T-helper 2 cell treated with Interferon-gamma antibody and Interleukin-4, amounts not matched to agents 5 μg/mL and 100 μg/mL, for 36 hours (primary cell): ENCODE measurements at places on chromosomes 11 and 22.
A peak's percentile ranks its signal among the peaks of the same experiment; 100 is the strongest.

- no peak for DNase-seq
These were observed 7.0 kb downstream of the MAPK8IP2 start for GRCh38 chr22:50607659-50608020.

DNA sequence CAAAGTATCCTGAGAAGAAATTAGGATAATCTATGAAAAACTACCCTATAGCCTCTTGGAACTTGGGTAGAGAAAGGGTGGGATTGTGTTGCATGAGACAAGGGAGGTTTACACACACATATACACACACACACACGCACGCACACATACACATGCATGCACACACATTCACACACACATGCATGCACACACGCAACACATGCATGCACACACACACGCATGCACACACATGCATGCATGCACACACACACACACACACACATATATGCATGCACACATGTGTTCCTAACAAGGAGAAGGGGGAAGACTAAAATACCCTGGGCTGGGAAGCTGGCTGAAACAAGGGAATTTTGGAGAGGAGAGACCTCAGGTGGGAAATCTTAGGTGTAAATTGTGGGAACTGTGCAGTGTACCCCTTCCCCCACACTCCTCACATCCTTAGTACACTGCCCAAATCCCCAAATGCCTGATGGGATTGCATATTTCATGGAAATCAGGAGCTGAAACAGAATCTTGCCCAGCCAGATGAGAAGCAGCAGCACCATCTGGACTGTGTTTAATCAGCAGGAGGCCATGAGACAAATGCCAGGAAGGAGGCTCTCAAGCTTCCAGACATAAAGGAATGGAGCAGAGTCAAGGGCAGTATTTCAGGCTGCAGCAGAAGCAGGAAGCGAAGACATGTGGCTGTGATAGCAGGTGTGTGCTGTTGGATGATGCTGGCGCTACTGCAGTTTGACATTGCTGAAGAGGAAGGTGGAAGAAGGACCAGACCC, 14.6 kb upstream of the POLD3 start:
- DNase-seq = no peak

DNA sequence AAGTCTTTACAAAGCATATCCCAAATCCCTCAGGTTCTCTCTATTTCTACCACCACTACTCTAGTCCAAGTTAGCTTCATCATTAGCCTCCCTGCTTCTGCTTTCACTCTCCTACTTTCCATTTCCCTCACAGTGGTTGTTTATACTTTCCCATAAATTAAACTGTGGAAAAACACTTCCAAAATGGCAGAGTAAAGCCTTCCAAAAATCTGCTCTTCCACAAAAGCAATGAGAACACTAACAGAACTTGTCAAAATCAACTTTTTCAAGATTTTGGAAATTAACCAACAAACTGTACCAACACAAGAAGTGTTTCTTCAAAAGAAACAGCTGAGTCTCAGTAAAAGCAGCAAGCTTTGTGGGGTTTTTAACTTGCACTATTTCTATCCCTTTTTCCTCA, 71.8 kb downstream of the TTC28 start:
- DNase-seq = no peak

DNA sequence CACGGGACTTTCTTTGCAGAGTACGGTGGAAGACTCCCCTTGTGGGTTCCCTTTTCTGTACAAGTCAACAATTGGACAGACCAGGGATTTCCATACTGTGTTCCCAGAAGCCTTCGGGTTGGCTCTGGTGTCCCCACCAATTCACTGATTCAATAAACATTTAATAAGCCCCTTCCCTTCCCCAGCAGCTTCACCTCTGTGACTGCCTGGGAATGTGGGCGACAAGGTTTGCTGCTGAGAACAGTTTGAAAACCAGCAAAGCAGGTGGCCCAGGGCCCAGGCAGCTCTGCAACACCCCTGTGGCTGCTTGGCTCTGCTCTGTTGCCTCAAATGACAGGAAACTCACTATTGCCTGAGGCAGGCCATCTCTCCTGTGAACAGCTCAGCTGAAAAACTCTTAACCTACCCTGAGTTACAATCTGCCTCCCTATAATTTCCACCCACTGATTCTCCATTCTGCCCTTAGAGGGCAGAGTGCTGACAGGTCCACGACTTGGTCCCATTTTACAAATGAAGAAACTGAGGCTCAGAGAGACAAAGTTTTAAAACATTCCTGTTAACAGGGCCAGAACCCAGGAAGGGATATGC, 10.4 kb downstream of the ADORA2A start:
- no peak for DNase-seq

DNA sequence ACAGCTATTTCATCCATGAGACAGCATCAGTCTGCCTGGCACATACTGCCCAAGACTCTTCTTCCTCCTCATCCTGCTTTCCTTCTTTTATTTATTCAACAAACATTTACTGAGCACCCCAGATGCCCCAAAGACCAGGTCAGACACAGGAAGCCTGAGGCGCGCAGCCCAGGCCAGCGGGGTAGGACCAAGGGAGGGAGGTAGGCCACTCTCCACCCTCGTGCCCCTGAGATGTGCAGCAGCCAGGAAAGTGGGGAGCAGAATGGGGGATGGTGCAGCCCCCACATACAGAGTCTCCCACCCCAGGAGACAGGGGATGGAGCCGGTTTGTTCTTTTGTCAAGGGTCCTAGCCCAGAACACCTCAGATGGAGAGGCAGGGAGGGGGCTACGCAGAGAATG, 4.2 kb upstream of the IL2RB start:
- no peak for DNase-seq

- DNase-seq = peak; percentile 87
These were observed at the start of the genes RIBC2 and SMC1B for GRCh38 chr22:45413368-45414211. Gene RIBC2, plus strand, starts transcription at chr22:45413693. Its CDS starts 194 bp downstream, at chr22:45413887. Gene SMC1B, minus strand, starts transcription at chr22:45413599. Its CDS starts 32 bp downstream, at chr22:45413567.

GRCh38 chr11:33064033-33064825, 24.9 kb downstream of the TCP11L1 start:
- no peak for DNase-seq

- no peak for DNase-seq
These were observed 51.0 kb downstream of the MYO7A start for GRCh38 chr11:77179048-77179447.

DNA sequence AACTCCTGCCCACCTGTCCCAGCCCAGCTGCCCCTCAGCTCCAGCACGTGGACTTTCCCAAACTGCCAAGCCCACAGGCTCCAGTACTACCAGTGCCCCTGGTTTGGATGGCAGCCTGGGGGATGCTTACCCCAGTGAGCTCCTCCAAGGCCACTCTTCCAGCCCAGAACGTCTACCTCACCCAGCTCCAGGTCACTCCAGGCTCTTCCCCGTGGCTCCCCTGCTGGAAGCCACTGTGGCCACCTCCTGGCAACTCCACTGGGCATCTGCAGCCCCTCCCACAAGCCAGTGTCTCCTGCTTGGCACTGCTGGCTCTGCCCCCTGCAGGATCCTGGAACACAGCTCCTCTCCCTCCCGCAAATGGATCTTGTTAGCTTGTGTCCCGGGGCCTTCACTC, 29.3 kb downstream of the LMO1 start:
- DNase-seq = no peak

DNA sequence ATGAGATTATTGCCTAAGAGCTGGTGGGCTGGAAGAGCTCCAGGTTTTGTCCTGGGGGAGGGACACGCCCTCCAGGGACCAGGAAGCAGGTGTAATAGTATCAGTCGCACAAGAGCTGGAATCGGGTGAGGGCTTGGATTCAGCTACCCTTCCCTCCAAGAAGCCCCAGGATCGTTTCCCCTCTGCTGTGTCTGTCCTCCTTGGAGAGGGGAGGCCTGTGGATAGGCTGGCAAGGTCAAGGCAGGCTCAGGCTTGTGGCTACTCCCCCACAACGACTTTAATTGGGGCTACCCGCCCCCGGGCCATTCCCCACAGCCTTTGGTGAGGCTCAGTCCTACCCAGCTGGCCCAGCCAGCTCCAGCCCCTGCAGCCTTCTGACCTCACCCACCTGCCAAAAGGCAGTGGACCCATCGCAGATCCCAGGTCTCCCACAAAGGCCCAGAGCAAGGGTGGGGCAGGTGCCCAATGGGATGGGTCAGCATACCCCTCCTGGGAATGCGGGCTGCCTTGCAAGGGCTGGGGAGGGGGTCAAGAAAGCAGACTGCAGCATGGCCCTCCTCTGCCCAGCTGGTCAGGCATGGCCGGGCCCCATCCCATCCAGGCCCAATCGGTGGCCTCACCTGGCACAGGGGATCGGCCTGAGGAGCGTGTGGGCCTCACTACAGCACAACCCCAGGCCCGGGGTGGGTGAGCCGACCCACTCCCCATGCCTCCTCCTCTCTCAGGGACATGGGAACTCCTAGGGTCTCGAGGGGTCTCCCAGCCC, 1.0 kb downstream of the CTSD start:
- no peak for DNase-seq

GRCh38 chr11:46238078-46238966, 39.1 kb upstream of the CREB3L1 start:
- peak; percentile 68 for DNase-seq

DNA sequence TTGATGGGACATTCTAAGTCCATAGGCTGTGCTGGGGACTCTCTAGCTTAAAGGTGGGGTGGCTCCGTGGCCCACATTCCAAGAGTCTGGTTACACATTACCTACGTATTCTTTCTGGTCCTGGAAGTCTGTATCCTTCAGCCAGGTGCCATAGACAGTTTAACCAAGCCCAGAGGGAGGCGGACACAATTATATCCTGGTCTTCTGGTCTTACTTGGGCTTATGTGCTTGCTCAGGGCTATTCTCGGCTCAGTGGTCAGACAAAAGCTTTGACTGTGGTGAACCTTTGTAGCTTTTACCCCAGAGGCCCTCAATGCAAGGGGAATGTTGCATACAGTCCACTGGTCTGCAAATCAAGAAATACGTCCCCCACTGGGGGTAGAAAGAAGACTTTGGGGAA, 3.4 kb upstream of the INCENP start:
- no peak for DNase-seq

DNA sequence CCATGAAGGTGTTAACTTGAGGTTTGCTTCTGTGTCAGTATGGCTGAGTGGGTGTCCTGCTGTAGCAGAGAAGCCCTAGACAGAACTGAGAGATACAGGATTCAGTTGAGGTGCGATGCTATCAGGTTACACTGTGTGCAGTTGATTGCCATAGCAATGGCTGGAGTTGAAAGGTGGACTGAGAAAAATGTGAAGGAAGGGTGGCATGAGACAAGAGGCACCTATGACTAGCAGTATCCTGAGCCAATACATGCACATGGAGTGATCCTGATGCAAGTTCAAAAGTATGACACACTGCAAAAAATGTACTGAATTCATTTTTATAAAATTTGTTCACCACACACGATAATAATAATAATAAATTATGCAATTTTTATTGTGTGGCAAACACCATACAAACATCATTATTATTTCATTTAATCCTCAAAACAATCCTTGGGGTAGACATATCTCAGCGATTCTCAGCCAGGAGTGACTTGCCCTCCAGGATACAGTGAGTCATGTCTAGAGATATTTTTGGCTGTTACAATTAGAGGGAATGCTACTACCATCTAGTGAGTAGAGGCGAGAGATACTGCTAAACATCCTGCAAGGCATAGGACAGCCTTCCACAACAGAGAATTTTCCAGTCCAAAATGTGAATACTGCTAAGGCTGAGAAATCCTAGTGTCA, 3.9 kb upstream of the PIWIL4 start:
- no peak for DNase-seq

DNA sequence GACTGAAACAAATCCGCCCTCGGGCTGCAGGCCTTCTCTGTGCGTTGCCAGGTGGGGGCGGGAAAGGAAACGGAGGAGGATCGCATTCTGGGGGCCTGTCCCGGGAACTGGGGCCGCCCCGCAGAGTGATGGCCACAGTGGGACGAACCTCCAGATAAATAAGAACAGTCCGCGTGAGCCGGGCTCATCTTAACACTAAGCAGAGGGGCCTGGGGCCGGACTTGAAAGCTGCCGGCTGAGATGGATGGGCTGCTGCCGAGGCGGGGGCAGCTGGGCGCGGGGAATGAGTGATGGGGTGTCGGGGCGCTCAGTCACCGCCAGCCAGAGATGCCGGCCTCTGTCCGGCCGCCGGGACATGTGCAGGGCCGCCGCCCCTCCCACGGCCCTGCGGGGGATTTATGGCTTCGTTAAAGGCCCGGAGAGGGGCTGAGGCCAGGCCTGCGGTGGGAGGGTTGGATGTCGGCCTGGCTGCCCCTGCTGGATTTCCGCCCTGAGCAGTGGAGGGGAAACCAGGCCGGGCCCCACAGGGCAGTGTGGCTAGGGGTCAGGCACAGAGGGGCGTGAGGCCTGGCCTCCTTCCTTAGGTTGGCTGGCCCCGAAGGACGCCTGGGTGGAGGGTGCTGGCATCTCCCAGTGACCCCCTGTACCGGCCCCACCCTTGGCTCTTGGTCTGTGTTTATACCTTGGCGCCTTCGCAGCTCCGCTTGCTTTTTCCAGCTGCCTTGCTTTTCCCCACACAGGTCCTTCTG, 45.3 kb upstream of the CD82 start:
- DNase-seq = no peak

GRCh38 chr11:44409558-44410236, 99.8 kb upstream of the ALX4 start:
- no peak for DNase-seq

GRCh38 chr11:117734601-117735024, 62.4 kb downstream of the DSCAML1 start:
- no peak for DNase-seq

DNA sequence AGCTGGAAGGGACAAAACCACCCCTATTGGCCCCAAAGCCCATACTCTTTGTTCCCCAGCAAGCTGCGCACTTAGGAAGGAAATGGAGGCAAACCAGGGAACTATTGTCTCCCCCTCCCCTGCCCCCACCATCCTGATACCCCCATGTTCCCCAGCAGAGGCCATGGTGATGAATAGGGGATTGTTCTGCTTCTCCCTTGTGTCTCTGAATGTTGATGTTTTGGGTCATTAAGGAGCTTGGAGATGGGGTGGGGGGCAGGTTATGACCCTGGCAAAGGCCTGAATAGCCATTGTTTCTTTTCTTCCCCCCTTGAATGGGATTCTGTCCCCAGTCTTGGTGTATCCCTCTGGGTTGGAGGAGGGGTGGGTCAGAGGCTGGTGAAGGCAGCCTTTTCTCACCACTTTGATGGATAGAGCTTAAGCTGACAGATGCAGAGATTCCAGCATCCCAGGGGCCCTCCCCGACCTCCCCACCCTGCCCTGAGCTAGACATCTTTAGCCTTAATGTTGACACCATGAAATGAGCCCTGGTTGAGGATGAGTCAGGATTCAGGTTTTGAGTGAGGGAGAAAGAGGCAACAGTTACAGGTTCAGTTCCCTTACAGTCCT, 8.3 kb downstream of the DTX4 start:
- no peak for DNase-seq

- no peak for DNase-seq
These were observed 55.4 kb downstream of the ELFN2 start for GRCh38 chr22:37371911-37372310.

- DNase-seq = peak; percentile 8
These were observed 2.8 kb upstream of the OR51M1 start for GRCh38 chr11:5380740-5381342.
